ENCODE measurements at places on chromosomes 3 and 15. TPM values are rescaled to one million over a fixed set of nuclear protein-coding genes. Genes with fewer than 3 reads are reported as not detected.

Gene RPP14
- 16.7 TPM for total RNA-seq

Gene HESX1
- 4.5 TPM for total RNA-seq

Gene IMPG2
- 0.09 TPM for total RNA-seq

Gene RTP4
- not detected for total RNA-seq

Gene FXR1
- 245 TPM for total RNA-seq

Gene OXTR
- total RNA-seq: 3.6 TPM

Gene FMN1
- total RNA-seq: 3.6 TPM

Gene SYNPR
- 0.85 TPM for total RNA-seq

Gene FILIP1L
- 0.11 TPM for total RNA-seq

Gene IGSF10
- 0.60 TPM for total RNA-seq

Gene SLC2A2
- total RNA-seq: not detected

Gene MED12L
- 22.3 TPM for total RNA-seq

All from WTC11 (cell line).